ENCODE measurements at places on chromosomes 11 and 22.

DNA sequence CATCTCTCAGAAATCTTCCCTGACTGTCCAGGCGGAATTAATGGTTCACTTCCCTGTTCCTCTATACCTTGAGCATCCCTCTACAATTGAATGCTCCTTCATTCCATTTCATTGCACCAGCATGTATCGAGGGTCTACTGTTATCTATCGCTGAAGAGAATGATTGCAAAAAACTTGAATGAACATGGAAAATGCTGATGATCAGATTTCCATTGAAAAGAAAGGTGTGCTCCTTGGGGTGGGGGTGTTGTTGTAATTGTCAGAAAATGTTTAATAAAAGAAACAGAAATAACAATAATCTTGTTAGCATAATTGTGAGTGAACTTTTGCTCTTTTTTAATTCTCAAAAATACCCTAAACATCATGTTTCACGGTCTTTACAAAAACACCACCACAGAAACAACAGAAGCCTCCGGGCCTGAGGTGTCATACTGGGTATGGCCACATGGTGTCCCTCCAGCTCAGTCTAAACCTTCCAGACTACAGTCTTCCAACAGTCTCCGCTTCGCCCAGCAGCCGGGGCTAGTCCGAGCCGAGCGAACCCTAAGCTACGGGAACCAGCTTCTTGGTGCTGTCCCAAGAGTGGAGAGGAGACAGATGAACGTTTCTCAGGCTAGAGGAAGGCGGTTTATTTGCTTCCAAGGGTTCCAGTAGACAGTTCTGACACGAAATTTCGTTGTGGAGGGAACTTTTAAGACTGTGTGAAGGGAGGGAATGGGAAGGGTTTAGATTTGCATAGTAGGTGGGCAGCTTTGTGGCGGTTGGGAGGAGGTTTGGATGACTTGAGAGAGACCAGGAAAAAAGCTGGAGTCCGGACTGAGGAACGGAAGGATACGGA, 75.8 kb upstream of the ZBED5 start:
- peak; percentile 82 for DNase-seq

GRCh38 chr11:2002042-2002776, 4.6 kb upstream of the H19 start:
- no peak for DNase-seq

GRCh38 chr11:60915248-60915914, 1.4 kb downstream of the TMEM109 start:
- DNase-seq: peak; percentile 41

GRCh38 chr11:62646825-62647608, 604 bp upstream of the GANAB start:
- DNase-seq: no peak

DNA sequence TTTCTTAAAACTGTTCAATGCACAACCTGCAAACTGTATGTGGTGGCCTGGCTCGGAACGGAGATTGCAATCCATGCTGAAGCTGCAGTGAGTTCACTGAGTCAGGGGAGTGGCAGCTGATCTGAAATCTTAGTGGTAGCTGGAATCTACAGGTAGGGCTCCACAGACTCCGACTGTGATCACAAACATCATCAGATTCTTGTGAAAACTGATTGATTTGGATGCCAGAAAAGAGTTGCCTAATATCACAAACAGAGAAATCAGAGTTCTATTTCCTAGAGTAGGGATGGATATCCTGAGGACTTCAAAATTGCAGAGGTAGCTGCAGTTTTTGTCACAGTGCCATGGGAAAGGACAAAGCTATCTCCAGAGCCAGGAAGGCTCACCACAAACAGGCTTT, 57.5 kb upstream of the SC5D start:
- no peak for DNase-seq

DNA sequence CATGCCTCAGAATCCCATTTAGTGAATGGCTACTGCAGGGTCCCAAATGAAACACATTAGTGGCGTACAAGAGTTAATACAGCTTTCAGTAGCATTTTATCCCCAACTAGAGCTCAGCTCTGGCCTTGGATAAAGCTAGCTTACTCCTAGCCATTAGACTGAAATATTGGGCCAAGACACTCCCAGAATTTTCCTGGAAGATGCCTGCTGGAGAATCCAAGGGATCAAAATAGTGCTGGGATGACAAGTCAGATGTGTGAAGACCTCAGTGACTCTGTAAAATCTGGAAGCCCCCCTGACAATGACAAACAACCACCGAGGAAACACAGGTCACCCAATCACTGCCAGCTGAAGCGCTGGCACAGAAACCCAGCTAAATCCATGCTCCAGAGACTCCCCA, 303.1 kb upstream of the SORL1-AS1 start:
- DNase-seq: no peak

DNA sequence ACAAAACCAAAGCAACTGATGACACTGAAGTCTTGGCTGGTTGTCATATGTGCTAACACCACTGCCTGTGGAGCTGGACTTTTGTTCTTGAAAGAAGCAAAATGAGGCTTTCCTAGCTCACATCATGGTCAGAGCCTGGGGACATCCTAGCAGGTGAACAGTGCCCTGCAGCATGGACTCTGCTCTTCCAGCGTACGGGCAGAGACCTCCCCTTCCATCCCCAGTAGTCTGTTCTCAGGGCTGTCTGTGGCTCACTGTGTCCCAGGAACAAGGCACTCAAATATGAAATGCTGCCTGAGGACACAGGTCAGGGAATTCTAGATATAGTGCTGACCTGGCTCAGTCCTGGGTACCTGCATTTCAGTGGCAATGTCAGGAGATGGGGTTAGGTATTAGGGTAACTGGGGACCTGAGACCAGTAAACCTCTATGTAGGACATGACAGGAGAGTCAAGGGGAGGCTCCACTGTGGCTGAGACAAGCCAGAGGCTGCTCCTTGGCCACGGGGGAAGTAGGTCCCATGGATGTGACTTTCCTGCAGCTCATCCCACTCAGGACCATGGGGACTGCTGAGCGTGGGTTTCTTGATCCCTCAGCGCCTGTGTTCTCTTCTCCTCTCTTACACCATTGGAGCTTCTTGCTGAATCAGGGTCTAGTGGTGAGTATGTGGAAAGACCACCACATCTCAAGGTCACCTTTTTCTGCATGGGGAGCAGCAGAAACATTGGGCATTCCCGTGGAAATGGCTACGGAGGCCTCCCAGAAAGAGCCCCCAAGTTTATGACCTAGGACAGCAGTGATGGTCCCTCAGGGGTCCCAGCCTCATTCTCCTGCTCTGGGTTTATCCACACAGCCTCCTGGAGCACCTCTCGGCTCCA, 80.1 kb downstream of the ZNF280B start:
- DNase-seq: no peak

GRCh38 chr11:63491636-63492372, 837 bp upstream of the PLAAT5 start:
- peak; percentile 52 for DNase-seq

DNA sequence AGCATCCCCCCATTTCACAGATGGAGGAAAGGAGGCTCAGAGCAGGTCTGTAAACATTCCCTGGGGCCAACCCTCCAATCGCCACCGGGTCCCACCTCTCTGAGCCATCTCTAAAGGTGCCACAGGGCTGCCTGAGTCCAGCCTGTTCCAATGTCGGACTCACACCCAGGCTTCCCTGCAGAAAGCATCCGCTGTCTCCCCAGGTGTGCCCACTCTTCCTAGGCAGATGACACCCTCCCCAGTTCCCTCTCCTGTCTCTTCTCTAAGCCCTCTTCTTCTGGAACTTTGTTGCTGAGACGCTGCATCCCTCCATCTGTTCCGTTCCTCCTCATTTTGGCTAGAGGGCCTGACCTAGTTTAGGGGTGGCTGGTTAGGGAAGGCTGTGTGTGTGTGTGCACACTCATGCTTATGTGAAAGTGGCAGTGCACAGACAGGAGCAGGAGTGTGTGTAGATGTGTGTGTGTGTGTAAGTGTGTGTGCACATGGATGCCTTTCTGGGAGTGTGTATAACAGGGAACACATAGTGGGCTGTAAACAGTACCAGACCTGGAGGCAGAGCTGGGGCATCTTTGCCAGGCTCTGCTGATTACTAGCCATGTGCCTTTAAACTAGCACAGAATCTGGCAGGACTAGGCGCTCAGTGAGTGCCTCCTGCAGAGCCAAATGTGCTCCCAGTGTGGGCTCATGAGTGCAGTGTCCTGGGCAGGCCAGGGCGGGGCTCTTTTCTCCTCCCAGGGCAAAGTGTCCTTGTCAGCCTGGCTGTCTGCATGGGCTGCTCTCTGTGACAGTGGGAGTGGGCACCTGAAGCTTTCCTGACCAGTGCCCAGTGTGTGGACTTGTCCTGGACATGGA, 77.3 kb upstream of the NECTIN1 start:
- DNase-seq: no peak

- no peak for DNase-seq
Observed at GRCh38 chr11:102632026-102632425, 6.9 kb upstream of the MMP20 start.

DNA sequence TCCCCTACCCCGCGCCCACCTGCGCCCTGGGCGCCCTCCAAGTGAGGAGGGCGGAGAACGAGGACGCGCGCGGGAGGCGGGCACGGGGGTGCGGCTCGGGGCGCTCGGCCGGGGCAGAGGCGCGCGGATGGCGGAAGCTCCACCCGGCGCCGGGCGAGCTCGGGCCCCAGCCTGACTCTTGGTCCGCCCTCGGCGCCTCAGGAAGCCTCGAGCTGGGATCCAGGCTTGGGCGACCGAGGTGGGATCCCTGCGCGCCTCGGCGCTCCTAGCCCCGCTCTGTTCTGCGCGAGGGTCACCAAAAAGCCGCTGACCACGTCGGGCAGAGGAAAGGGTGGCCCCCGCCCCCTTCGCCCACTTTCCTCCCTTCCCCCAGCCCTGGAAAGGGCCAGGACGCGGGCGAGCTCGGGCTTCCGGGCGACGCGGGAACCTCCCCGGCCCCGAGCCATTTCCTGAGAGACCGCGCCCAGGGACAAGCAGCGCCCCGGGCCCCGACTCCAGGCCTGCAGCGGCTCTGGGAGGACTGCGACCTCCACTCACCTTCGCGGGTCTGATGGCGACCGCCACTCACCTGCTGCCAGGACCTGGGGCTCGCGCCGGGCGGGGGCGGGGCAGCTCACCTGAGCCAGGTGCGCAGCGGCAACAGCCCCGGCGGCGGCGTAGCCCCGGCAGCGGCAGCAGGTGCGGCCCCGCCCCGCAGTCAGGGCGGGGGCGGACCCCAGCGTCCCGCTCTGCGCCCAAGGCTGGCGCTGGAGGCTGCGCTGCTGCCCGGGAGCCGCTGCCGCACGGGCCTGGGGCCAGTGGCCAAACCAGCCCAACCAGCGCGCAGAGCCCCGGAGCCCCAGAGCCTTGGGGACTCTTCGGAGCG, 2.2 kb upstream of the SIGIRR start:
- peak; percentile 57 for DNase-seq

GRCh38 chr11:46553814-46554212, 40.0 kb downstream of the AMBRA1 start:
- no peak for DNase-seq

DNA sequence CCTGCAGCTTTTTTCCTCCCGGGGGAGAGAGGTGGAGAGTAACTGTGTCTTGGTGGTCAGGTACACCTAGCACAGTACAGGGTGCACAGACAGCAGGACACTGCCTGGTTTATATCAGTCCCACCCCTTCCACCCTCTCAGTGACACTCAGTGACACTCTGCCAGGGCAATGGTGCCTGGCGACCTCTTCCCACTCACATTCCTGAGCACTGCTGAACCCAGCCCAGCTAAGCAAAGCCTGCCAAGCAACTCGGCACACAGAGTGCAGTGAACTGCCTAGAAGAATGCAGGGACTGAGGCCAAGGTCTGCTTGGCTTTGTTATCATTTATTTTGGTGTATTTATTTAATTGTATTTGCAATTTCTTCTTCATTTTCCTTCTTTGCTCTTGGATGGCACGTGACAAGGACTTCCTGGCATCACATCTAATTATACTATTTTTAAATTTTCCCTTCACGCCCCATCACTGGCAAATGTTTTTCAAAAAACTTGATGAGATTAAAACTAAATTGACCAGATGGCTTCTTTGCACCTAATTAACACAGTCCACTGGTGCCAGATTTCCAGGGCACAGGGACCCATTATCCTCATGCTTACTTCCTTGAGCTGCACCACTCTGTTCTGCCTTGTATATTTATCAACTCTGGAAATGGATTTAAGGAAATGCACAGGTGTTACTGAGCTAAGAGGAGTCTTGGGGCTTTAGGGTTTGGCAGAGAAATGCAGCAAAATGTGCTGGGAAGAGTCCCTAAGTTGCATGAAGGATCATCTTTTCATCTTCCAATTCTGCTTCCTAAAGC, 205.6 kb downstream of the ADAMTS15 start:
- DNase-seq: no peak

DNA sequence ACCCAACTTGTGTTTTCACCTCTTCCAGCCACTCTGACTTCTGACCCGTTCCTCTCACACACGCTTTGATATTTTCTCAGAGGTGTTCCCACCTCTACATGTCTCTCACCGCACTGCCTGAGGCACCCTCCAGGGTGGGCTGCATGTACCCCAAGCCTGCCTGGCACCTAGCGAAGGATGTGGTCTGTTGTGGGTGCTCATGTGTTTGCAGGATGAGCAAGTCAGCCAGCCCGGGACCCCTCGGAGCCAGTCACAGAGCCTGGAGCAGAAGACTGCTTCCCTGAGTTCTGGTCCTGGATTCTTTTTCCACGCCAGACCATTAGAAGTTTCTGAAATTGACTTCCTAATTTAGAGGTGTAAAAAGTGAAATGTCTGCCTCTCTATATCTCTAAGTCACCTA, 3.8 kb downstream of the GTSE1 start:
- DNase-seq: no peak

DNA sequence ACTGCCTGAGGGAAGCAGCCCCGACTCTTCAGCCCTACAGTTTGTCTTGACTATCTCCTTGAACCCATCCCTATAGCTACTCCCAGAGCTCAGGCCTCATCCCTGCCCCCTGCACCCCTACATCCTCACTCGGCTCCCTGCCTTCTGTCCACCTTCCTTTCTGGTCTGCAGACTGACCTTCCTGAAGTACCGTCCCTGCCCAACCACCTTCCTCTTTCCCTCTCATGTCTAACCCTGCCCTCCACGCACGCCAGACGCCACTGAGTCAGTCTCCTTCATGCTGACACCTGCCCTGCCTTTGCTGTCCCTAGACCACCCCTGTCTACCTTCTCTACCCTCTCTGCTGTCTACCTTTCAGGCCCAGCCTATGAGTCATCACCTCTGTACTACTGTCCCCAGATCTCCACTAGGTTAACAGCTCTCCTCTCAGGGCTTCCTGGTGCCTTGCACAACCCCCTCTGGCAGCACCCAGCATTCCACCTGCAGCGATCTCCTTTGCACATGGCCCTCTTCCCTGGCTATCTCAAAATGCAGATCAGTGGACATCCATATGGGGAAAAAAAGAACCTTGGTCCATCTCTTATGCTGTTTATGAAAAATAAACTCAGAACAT, 8.9 kb downstream of the KCTD21 start:
- DNase-seq: no peak

DNA sequence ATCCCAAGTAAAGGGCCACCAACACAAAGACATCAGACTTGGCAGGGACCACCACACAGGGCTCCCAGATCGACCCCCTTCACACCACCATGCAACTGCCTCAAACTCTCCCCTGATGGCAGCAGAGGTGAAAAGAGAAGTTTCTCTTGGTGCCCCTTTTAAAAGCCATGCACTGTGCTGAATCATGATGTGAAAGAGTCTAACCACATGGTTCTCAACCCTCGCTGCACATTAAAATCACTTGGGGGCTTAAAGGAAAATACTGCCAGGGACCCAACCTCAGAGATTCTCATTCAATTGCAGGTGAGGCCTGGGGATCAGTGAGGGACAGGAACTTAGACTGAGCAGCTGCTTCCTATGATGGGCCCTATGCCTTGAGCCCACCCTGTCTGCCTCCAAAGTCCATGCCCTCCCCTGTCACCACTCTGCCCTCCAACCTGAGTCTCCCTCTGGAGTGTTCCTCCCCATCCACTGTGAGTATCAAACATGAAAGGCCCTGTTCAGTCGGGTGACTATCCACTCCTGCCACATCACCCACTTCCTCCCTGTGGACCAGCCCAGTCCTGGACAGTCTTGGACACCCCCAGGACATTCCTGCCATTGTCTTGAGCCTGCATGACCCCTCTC, 40.8 kb downstream of the PLEKHA7 start:
- no peak for DNase-seq

All from HL-60 (cell line).